ENCODE measurements at places on chromosomes 16 and 17.
A peak's percentile ranks its signal among the peaks of the same experiment; 100 is the strongest.

DNA sequence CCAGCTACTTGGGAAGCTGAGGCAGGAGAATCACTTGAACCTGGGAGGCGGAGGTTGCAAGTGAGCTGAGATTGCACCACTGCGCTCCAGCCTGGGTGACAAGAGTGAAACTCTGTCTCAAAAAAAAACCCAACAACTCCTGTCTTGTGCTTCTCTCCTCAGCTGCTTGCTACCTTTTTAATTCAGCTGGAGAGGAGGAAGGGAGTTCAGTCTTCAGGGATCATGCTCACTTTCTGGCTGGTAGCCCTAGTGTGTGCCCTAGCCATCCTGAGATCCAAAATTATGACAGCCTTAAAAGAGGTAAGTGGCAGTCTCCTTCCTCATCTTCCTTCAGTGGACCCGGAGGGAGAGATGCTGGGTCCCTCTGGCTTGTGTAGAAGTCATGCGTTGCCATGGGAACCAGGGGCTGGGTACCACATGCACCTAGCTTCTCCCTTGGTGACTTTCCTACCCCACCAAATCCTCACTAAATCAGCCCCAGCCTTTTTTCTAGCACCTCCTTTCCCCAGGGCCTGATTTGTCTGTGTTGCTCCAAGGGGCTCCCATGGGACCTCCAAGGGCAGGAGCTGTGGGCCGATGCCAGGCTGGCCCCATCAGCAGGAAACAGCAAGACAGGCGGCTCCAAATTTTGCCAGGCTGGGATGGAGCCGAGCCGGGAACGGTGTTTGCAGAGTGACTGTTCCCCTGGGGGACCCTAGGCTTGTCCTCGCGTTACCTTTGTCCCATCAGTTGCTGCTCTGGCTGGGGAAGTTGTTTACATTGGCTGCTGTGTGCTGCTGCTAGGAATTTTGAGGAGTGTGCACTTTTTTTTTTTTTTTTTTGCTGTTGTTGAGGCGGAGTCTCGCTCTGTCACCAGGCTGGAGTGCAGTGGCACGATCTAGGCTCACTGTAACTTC lies 65.2 kb downstream of the ABCC1 start:
- peak; percentile 30 for DNase-seq

DNA sequence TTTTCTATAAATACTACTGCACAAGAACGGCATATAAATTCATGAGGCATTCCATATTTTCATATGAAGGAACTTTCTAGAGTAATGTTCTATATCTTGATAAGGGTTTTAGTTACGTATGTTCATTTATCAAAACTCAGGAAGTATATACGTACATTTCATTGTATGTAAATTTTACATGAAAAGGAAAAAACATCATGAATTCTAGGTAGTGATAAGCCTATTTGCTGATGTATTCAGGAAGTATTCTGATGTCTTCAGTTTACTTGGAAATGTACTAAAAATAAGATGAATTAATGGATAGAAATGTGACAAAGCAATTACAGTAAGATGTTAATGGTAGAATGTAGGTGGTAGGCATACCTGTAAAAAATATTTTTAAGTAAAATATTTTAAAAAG lies 4.7 kb downstream of the DGKE start:
- DNase-seq, result no peak

DNA sequence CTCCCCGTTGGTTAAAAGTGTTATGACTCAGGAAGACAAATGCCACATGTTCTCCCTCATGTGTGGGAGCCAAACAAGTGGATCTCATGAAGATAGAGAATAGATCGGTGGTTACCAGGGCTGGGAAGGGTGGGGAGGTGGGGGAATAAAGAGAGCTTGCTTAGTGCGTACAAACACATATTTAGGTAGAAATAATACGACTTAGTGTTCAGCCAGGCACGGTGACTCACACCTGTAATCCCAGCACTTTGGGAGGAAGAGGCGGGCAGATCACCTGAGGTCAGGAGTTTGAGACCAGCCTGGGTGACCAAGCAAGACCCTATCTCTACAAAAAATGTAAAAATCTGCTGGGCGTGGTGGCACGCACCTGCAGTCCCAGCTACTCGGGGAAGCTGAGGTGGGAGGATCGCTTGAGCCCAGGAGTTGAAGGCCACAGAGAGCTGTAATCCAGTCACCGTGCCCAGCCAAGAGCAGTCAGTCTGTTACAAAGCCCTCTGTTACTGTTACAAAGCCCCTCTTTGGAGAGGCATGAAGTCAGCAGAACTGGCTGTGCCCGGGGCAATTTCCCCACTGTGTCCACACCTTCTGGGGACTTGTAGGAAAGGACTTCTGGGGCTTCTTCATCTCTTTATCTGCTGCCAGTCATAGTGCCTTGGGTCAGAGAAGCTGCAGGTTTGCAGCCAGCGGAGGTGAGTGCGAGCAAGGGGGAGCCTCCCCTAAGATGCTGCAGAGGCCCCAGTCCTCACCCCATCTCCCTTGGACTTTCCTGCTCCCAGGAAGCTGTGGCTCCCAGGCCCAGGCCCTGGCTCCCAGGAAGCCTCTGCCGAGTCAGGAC lies 4.3 kb upstream of the ALDH3A1 start:
- DNase-seq, result no peak

DNA sequence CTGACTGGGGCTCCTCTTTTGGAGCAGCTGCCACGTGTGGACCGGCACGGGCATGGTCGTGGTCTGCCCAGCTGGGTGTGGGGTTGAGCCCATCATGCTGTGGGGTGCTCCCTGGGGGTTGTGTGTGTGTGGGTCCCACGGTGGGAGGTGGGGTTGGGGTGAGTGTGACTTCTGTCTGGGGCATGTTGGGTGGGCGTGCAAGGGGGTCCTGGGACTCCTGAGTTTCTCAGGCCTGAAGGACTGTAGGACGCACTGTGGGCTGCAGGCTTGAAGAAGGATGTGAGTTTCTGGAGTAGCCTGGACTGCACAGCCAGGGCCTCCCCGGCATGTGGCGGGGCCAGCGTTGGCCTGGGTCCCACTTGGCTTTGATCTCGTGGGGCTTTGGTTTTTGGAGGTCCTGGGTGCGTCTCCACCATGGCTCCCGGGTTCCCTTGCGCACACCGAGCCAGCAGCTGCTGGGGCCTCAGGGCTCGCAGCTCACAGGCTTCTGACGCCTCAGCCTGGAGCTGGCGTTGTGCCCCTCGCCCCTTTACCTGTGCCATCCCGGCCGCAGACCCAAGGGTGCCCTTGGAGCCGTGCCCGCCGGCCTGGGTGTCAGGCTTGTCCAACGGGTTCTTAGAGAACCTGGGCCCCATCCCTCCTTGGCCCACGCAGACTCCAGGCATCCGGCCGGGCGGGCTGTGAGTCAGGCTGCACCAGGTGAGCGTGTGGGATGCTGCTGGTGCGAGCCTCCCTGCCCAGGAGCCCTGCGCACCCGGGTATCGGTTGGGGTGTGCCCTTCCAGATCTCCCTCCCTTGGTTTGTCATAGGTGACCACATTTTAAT lies 34.4 kb upstream of the ZNF750 start:
- no peak for DNase-seq

- DNase-seq, result peak; percentile 58
Observed at GRCh38 chr16:67883872-67884261, 818 bp upstream of the NRN1L start.
